ENCODE measurements at places on chromosomes 2 and 18.

GRCh38 chr18:24190590-24190989 lies 51.7 kb downstream of the CABYR start:
- peak; percentile 29 for DNase-seq

GRCh38 chr18:9103376-9103873 lies 926 bp downstream of the NDUFV2 start:
- DNase-seq = peak; percentile 14

DNA sequence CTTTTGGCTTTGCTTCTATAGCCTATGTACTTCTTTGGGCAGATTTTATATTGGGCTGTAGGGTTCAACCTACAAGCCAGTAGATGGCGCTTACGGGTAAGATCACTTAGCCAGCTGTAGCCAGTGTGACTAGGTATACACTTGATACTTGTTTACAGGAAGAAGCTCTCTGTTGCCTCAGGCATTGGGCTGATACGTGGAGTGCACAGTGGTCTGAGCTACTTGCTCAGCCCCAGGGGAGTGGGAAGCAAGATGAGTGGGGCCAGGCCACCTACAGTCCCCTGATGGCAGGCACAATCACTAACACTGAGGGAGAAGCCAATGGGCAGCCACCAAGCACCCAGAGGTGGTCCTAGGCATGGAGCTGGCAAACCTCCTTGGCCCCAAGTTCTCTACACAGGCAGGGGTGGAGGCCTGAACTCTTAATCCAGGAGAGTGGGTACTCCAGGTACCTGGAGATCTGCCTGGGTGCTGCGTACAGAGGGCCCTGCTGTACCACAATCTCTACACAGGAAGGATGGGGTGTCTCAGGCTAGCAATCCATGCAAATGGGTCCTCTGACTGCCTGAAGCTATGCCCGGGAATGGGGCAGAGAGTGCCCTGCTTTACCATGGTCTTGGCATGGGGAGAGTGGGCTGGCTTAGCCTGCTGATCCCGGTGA lies 122.2 kb downstream of the NCOA1 start:
- peak; percentile 51 for DNase-seq

GRCh38 chr18:435940-436339 lies 64.6 kb downstream of the COLEC12 start:
- peak; percentile 41 for DNase-seq

DNA sequence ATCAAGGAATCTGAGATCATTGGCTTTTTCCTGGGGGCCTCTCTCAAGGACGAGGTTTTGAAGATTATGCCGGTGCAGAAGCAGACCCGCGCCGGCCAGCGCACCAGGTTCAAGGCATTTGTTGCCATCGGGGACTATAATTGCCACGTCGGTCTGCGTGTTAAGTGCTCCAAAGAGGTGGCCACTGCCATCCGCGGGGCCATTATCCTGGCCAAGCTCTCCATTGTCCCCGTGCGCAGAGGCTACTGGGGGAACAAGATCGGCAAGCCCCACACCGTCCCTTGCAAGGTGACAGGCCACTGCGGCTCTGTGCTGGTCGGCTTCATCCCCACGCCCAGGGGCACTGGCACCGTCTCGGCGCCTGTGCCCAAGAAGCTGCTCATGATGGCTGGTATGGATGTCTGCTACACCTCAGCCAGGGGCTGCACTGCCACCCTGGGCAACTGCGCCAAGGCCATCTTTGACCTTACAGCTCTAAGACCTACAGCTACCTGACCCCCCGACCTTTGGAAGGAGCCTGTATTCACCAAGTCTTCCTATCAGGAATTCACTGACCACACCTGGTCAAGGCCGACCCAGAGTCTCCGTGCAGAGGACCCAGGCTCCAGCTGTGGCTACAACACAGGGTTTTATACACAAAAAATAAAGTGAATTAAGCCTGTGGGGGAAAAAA lies 141.8 kb downstream of the SOCS6 start:
- DNase-seq = no peak

DNA sequence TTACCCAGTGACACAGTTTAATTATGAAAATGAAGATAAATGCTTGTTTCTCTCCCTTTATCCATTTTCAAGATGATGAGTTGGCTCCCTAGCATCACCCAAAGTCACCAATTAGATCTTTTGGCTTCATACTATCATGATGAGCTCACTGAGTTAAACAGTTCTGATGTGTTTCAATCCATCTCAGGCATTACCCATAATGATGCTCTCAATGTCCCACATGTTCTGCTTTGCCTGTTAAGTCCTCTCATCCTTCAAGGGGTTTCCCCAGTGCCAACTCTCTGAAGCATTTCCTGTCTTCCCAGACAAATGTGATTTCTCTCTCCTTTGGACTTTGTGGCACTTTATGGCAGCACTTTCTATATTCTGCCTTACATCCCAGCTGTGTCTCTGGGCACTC lies 92.6 kb downstream of the EPB41L3 start:
- DNase-seq = no peak

- no peak for DNase-seq
These were observed 102.6 kb downstream of the POLR1A start for GRCh38 chr2:86003104-86003503.

DNA sequence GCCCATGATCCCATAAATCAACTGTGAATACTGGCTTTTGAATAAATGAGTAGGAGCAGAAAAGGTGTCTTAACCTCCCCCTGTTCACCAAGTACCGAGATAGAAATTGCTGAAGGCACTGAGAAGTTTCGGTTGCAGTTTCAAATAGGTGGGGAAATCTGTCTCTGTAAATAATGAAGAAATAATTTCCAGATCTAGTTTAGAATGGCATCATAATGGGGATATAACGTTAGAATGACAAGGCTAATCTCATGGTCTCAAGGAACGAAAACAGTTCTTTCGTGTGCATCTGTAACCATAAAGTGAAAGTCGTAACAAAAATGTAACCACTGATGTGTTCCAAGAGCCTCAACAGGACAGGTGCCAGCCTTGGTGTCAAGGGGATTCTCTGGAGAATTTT lies 49.9 kb upstream of the TMEM18 start:
- DNase-seq = no peak

- peak; percentile 85 for DNase-seq
These were observed 39.1 kb upstream of the GPR17 start for GRCh38 chr2:127606625-127607398.

DNA sequence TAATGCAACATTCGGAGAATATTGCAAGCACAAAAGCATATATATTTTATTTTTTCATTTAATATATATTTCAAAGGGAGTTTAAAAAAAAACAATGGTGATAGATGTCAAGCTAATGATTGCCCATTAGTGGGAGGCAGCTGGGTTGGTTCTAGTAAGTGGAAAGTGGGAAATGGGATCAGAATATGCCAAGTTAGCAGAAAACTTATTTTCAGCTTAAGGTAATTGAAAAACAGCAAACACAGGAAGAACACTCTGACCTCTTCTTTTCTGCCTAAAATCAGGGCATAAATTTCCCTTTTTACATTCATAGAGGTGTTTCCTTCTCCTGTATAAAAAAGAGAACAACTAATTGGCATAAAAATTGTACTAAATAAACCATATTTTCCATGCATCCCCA lies 535.3 kb upstream of the SYT4 start:
- no peak for DNase-seq

DNA sequence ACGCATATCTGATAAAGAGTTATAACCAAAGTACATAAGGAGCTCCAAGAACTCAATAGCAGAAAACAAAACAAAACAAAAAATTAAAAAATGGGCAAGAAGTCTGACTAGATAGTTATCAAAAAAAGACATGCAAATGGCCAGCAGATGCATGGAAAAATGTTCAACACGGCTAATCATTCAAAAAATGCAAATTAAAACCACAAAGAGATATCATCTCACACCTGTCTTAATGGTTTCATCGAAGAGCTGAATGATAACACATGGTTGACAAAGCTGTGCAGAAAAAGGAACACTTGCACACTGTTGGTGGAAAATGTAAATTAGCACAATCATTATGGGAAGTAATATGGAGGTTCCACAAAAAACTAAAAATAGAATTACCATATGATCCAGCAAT lies 751.3 kb upstream of the POU3F3 start:
- no peak for DNase-seq

GRCh38 chr2:14861181-14861580 lies 228.7 kb downstream of the LRATD1 start:
- no peak for DNase-seq

DNA sequence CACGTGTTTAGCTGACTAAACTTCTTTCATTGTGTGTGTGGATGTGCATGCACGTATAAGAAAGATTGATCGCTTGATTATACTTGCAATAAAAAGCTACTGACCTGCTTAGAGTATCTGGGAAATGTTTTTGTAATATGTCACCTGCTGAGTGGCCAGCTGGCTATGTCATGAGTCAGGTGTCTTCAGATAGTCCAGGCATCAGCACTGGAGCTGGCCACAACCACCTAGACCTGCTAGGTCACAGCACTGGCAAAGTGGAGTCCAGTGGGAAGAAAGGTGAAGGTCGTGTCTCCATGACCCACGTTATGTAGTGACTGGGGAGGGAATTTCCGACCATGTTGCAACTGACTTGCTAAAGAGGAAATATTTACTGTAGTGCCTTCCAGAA lies 147.0 kb downstream of the ESCO1 start:
- no peak for DNase-seq

- DNase-seq = peak; percentile 52
These were observed 22.2 kb downstream of the MCFD2 start for GRCh38 chr2:46893269-46893939.
